ENCODE measurements at places on chromosomes 4 and X.

DNA sequence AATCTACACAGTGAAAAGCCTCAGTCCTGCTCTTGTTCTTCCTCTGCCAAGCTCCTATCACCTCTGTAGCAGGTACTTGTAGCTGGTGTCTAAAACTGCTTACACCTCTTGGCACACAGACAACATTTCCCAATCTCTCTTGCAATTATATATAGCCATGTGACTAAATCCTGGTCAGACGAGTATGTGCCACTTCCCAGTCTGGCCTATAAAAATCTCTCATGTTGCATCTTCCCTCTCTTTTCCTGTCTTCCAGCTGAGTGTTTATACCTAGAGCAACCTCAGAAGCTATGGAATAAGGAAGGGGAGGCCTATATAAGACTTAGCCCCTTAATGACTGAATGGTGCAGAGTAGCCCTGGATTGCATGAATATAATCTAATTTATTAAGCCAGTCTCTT is 105.8 kb downstream of the RNF150 start:
- DNase-seq, result no peak

GRCh38 chr4:82797040-82797404 is 1.6 kb downstream of the SCD5 start:
- no peak for DNase-seq

GRCh38 chr4:147928400-147928799 is 196.5 kb downstream of the ARHGAP10 start:
- DNase-seq, result no peak

DNA sequence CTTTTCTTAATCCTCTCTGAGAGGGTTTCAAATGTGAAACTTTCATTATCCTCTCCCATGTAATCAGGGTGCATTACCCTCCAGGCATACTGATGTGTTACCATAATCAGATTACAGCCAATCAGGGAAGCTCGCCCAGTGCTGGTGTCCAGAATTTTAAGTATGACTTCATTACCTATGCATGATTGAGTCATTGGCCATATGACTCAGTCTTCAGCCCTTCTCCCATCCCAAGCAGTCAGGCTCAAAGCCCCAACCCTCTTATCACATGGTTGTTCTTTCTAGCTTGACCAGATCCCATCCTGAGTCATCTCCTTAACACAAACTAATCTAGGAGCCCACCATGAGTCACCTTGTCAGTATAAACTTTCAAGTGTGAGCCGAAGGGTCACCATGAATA is 1668.1 kb upstream of the AGA start:
- DNase-seq, result no peak

- no peak for DNase-seq
Observed at GRCh38 chr4:1204286-1204827, 32.0 kb upstream of the SPON2 start.

DNA sequence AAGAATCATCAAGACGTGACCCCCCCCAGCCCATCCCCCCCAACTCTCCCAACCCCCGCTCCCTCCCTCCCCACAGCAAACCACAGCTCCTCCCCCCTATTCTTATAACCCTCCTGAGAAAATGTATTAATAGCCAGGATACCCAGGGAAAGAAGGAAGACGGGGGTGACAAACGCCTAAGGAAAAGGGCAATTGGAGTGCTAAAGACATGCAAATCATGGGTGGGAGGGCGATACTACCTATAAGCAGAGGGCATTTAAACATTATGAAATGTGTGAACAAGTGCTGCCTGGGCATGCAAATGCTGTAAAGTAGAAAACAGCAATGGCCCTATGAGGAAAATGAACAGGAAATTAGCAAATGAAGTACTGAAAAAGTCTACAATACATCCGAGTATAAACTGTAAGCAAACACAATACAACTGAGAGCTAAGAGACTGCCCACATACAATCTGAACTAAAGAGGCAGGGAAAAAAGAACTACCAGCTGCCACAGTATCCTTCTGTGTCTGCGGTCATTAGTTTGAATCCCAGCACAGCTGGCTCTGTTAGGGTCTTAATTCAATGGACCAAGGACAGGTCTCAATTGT is 2.4 kb downstream of the CXXC4 start:
- peak; percentile 22 for DNase-seq

DNA sequence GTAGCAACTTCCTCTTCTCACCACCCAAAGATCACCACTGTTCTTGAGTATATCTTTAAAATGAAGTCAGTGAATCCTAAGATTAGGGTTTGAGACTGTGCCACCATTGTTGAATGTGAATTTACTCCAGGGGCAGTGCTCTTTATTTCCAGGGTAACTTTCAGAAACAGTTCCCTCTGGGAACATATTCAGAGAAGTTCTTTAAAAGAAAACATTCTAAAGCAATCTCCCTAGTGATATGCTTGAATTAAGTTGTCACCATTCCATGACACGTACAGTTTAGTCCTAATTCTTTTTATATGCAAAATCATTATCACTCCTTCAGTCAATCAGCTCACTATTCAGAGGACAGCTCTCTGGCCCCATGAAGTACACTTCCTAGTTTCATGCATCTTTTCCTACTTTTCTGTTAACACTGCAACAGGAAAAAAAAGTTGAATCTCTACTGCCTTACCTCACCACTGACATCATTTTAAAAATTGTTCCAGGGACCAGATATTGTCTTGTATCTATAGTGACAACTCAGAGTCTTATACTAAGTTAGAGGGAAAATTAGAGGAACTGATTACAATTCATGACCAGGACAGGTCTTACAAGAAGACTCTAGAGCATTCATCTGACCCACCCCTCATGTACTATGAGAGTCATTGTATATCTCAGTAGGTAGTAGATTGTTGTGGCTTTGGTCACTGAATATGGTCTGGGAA is 49.8 kb downstream of the PARM1 start:
- no peak for DNase-seq

GRCh38 chr4:25043548-25043947 is 12.8 kb upstream of the LGI2 start:
- no peak for DNase-seq

DNA sequence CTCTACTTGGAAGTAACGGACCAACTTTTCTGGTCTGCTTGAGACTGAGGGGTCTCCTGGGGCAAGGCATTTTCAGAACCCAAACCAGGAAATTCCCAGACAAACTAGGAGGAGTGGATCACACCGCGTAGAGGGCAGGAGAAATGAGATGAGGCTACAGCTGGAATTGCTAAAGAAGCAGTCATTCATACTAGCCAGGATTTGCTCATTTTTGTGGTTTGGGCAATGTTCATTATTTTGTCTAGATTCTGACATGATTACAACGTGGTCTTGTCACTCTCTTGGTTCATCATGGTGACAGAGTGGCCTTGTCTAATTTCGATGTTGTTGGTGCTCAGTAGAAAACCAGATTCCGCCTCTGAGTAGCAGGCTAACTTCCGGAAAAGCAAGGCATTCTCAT is 63.2 kb downstream of the BANK1 start:
- no peak for DNase-seq

- DNase-seq, result peak; percentile 21
Observed at GRCh38 chr4:8112672-8113071, 45.9 kb downstream of the ABLIM2 start.

- DNase-seq, result no peak
Observed at GRCh38 chr4:109079201-109079600, 223.3 kb downstream of the COL25A1 start.

DNA sequence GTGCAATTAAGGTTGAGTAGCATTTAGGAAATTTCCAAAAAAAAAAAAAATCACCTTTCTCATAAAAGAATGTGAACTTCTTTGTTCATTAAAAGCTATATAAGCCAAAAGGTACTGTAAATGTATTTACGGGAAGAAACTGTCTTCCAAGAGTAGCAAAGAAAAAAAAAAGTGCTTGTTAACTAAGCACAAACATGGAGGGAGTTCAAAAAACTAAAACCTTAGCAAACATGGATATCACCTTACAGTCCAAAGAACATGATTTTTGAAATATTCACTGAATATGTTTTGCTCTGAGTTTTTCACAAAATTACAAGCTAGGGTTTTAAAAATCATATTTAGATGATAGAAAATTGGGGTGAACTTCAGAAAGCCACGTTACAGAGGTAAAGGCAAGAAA is 217.5 kb downstream of the ADAMTS3 start:
- no peak for DNase-seq

DNA sequence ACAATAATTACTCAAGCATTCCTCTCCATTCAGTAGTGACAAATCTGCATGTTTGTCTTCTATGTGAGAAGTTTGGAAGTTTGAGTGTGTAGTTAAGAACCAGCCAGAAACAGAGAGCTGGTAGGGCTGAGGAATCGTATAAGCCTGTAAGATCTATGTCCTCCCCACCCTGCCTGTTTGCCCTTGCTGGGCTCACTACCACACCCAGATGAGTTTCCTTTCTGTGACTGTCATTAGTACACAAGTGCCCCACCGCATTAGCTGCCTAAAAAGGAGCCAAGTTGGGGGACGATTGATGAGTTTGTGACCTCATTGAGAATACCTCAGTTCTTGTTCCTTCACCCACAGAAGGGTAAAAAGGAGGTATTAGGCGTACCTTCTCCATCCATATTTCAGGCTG is 28.3 kb downstream of the DOCK11 start:
- no peak for DNase-seq
